ENCODE measurements at places on chromosomes 5 and 9. TPM values are rescaled to one million over a fixed set of nuclear protein-coding genes. Genes with fewer than 3 reads are reported as not detected.

The PCAT7 gene
- not detected for total RNA-seq

The MUSK gene
- total RNA-seq, result 0.45 TPM

The TRIM23 gene
- total RNA-seq, result 13.5 TPM

The EGFLAM gene
- total RNA-seq, result 1.8 TPM

The PCA3 gene
- total RNA-seq, result not detected

The LYRM7 gene
- total RNA-seq, result 8.5 TPM

The MLANA gene
- total RNA-seq, result 28.6 TPM

The HAND1 gene
- total RNA-seq, result not detected

The GALNT12 gene
- total RNA-seq, result 3.8 TPM

The PCDHGA6 gene
- 7.3 TPM for total RNA-seq

The WNT8A gene
- total RNA-seq, result not detected

DNA sequence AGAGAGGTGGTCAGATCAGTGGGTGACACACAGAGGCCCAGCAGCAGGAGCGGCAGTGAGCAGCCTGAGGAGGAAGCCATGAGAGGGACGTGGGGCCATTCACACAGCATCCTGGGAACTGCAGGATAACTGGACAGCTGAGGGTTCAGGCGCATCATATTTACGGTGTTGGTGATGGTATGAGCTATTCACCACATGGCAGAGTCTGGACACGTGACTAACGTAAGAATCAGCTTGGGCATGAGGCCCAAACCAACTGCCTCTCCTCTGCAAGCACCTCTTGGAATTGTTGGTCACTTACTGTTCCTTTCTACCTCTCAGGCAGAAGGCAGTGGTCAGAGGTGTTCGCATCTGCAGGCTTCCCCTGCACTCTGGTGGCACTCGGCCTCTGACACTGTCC, 141.1 kb downstream of the ENTREP1 start:
- H3K27ac ChIP-seq, result no peak overlapping the region
- no peaks in the 10 kb centered on the region for H3K4me1 ChIP-seq
- no peak for DNase-seq
- no peak overlapping the region for H3K4me3 ChIP-seq
- H3K27me3 ChIP-seq, result no peaks in the 10 kb centered on the region
- H3K36me3 ChIP-seq, result no peaks in the 10 kb centered on the region

GRCh38 chr5:156595132-156595787, 254.8 kb upstream of the PPP1R2B start:
- H3K4me3 ChIP-seq, result no peak overlapping the region
- H3K27me3 ChIP-seq, result no peaks in the 10 kb centered on the region
- DNase-seq, result no peak
- H3K4me1 ChIP-seq, result no peaks in the 10 kb centered on the region

- H3K27me3 ChIP-seq, result no peaks in the 10 kb centered on the region
- no peak overlapping the region for H3K27ac ChIP-seq
- H3K4me1 ChIP-seq, result peaks cover 12% of the 10 kb centered on the region
- no peak for DNase-seq
Observed at GRCh38 chr9:20558566-20559016, 63.7 kb downstream of the MLLT3 start.

GRCh38 chr9:133378408-133378962, 2.3 kb downstream of the STKLD1 start:
- H3K4me3 ChIP-seq, result no peak overlapping the region
- H3K36me3 ChIP-seq, result no peaks in the 10 kb centered on the region
- H3K4me1 ChIP-seq, result peaks cover 38% of the 10 kb centered on the region
- no peak overlapping the region for H3K27ac ChIP-seq
- no peaks in the 10 kb centered on the region for H3K27me3 ChIP-seq

GRCh38 chr5:6408260-6408596, 29.9 kb upstream of the MED10 start:
- H3K4me3 ChIP-seq, result no peak overlapping the region
- DNase-seq, result no peak
- H3K27ac ChIP-seq, result no peak overlapping the region

DNA sequence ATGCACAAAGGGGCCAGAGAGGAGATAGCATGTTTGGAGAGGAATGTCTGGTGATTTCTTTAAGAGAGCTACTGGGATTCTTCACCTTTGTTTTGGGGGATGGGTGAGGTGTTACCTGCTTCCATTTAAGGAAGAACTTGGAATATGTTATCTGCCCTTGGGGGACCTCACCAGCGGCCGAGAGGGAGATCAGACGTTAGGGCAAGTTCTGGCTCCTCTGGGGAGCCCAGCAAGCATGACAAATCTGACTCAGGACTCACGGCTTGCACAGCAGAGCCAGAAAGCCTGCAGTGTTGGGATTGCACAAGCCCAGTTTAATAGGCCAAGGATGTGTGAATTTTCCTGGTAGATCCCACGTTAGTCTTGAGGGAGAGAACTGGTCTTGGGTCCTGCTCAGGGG, 40.3 kb downstream of the SLC28A3 start:
- no peak overlapping the region for H3K27ac ChIP-seq
- no peak overlapping the region for H3K4me3 ChIP-seq
- H3K36me3 ChIP-seq, result no peaks in the 10 kb centered on the region
- H3K4me1 ChIP-seq, result peaks cover 6% of the 10 kb centered on the region
- no peaks in the 10 kb centered on the region for H3K27me3 ChIP-seq

DNA sequence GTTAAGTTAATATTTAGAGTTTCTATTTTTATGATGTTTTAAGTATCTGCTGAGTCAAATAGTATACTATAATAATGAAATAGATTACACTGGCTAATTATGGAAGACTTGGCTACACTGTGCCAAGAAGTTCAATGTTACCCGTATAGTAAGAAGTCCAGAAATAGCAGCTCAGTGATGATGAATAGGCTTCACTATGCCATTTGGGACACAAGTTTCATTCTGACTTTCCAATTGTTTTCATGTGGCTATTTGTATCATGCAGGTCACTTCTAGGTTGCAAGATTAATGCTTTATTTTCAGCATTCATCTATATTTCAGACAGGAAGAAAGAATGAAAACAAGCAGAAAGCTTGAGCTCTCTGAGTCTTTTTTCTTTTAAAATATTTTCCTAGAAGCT, 194.5 kb upstream of the RIOK2 start:
- no peak for DNase-seq
- no peaks in the 10 kb centered on the region for H3K36me3 ChIP-seq
- no peaks in the 10 kb centered on the region for H3K27me3 ChIP-seq
- H3K4me3 ChIP-seq, result no peak overlapping the region
- no peaks in the 10 kb centered on the region for H3K4me1 ChIP-seq
- H3K27ac ChIP-seq, result no peak overlapping the region

DNA sequence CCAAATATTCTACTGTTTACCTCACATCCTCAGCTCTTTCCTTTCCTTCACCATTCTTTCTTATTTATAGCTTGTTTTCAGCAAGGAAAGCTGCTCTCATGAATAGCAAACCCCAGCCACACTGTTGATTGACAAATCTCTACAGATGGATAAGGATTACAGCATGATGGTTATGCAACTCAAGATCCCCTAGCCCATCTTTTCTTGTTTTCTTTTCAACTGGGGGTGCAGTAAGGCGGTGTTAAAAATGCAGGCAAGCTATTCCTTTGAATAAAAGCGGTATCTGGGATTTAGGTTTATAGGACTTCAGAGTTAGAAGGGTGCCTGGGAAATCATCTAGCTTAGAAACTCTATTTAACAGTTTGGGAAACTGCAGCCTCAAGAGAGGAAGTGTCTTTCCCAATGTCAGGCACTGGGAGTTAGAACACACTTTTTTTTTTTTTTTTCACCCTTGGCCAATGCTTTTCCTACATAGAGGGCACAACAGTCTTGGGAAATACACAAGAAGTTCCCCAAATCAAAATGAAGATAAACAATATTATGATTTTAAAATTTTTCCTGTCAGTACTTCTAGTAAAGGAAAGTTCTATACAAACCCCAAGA, 2.6 kb downstream of the SPARC start:
- H3K36me3 ChIP-seq, result no peaks in the 10 kb centered on the region
- peak overlapping the region; percentile 82 for H3K27ac ChIP-seq
- peaks cover 49% of the 10 kb centered on the region for H3K4me1 ChIP-seq

DNA sequence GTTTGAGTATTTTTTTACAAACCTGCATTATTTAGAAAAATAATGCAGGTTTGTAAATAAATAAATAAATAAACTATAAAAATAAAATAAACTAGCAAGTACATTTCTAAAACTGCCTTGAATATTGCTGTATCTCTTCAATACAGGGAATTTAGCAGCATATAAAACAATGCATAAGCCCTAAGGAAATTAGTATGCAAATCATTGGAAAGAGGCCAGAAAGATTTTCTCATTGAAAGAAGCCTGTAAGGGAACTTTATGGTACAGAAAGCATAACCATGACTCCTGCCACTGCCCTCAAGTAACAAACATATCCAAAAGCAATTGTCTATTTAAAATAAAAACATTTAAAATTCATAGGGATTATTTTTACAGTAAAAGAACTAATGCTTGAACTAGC, 387.3 kb downstream of the HINT1 start:
- DNase-seq, result no peak
- H3K4me3 ChIP-seq, result no peak overlapping the region
- no peaks in the 10 kb centered on the region for H3K36me3 ChIP-seq
- no peak overlapping the region for H3K27ac ChIP-seq

- no peak for DNase-seq
- no peaks in the 10 kb centered on the region for H3K4me1 ChIP-seq
Observed at GRCh38 chr9:116750510-116750909, 63.4 kb downstream of the TRIM32 start.

GRCh38 chr5:160976181-160976580, 124.2 kb upstream of the ATP10B start:
- H3K36me3 ChIP-seq, result no peaks in the 10 kb centered on the region
- H3K4me3 ChIP-seq, result no peak overlapping the region
- no peaks in the 10 kb centered on the region for H3K4me1 ChIP-seq
- H3K27ac ChIP-seq, result no peak overlapping the region

DNA sequence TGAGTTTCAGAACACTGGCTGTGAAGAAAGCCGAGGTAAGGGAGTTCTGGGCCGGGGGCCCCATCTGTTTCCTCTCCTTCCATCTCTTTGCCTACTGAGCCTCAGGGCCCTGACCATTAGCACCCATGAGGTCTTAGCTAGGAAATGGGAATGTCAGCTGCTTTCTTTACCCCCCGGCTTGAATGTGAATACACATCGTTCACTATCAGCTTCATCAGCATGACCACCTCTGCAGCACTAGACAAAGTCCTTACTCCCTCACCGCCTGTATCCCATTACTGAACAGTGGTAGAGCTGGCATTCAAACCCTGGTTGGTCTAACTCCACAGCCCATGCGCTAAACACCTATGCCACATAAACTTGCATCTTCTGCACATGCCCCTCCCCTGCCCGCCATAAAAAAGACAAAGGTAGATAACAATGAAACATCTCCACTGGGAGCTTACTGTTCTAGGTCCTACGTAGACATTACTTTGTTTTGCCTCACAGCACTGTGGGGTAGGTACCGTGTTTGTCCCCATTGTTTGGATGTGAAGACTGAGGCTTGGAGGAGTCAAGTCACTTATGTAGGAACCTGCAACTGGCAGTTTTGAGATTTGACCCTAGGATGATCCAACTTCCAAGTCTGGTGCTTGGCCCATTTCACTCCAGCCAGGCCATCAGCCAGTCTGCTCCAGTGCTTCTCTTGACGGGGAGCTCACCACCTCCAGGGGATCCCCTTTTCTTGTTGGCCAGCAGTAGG, 93.3 kb downstream of the AMBP start:
- no peak for DNase-seq
- H3K27me3 ChIP-seq, result no peaks in the 10 kb centered on the region
- peaks cover 3% of the 10 kb centered on the region for H3K4me1 ChIP-seq
- H3K27ac ChIP-seq, result no peak overlapping the region

GRCh38 chr5:139658928-139659667, 10.9 kb downstream of the CXXC5 start:
- H3K27me3 ChIP-seq, result no peaks in the 10 kb centered on the region
- H3K27ac ChIP-seq, result peak overlapping the region; percentile 92
- no peaks in the 10 kb centered on the region for H3K36me3 ChIP-seq
- H3K4me1 ChIP-seq, result peaks cover 85% of the 10 kb centered on the region
- peak overlapping the region; percentile 25 for H3K4me3 ChIP-seq

Measured in suprapubic skin (tissue), 4 donors.